ENCODE measurements at places on chromosomes 13 and 19.

DNA sequence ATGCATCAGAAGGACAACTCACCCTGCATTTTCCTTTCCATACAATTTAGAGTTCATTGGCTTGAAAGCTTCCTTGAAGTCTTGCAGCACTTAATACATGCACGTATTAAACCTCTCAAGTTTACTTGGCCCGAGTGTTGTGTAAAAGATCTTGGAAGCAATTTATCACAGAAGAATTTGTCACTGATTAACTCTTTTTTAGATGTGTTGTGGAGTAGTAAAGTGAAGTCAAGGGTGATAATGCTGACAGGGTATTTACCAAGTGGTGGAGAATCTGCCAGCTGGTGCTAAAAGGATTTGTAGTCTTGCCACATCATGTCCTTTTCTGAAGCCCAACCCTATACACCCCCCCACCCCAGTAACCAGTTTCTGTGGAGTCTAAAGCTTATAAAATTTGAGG, 421.0 kb upstream of the MIR17HG start:
- DNase-seq = no peak

- no peak for DNase-seq
Measured at GRCh38 chr13:78485803-78486202, 117.5 kb downstream of the POU4F1 start.

DNA sequence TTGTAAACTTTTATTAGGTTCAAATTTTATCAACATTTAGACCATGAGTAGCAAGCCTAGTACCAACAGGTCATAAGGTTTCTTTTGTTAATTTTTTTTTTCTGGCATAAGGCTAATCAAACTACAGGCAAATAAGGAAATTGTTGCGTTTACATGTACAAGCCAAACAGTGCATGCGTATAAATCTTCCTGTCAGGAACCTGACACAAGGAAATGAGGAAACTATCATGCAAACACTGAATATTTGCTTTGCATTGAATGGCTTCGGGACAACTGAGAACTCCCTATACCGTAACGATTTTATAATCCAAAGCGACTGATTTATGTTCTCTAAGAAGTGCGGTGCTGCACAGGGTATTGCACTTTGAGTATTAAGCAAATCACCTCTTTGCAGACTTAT, 133.0 kb upstream of the TRPC4 start:
- DNase-seq = no peak

DNA sequence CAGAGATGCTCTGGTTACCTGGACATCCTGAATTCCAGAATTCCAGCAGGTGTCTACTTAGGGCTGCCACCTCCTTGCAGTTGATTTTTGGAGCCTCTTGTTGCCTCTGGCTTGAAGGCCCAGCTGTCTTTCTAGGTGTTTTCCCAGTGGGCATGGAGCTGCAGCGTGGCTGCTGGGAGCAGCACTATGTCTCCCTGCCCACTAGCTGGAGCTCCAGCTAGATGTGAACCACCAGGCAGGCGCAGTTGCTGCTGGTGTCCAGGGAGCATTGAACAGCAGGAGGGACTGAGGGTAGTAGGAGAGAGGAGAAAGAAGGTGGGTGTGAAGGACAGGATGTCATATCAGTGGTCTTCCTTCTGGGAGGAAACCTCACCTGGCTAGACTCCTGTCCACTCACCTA, 9.9 kb upstream of the SELENOW start:
- DNase-seq = no peak

DNA sequence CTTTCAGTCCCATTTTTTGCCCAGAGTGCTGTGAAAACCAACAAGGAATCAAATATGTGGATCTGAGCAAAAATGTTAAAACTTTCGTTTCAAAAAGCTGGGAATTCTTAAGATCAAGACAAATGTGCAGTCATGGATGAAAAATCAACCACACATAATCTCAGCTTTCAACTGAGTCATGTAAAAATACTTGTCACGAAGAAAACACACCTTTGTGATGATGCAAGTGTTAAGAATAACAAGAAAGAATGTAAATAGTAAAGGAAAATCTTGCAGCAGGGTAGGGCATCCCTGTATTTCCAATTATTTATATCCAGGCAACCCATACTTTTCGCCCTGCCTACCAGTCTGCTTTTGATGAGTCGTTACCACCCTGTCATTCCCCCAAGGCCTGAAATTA, 27.4 kb upstream of the DCLK1 start:
- DNase-seq = no peak

GRCh38 chr19:3187662-3188511, 2.2 kb downstream of the NCLN start:
- no peak for DNase-seq

DNA sequence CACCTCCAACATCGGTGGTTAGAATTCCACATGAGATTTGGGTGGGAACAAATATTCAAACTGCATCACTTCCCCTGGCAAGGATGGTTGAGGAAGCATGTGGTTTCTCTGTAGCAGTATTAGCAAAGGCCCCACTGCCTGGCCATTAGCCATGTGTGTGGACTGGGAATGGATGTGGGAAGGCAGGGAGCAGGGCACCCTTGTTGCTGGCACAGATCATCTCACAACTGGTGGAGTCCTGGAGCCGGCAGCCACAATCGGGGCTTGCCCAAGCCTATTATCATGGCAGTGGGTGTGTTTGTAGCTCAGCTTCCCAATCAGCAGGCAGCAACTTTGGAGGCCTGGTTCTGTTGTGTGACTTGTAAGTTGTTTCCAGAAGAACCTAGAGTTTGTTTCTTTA, 391.9 kb downstream of the DLEU7 start:
- no peak for DNase-seq

- no peak for DNase-seq
Measured at GRCh38 chr19:38134540-38135149, 89.4 kb downstream of the DPF1 start.

DNA sequence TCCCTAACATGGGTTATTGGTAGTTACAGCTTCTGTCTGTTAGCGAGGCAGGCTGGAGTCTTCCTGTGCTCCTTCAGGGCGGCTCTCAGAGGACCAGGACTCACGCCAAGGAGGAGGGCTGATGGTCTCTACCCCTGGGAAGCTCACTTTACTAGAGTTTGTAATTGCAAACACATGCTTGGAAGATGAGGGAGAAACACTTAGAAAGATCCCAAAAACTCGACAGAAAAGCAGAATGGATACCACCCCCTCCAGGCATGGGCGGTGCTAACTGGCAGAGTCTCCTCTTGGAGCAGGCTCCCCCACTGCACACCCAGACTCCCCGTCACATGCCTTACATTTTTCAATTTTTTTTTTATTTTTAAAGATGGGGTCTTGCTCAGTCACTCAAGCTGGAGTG, 62.0 kb downstream of the PARP4 start:
- DNase-seq = no peak

DNA sequence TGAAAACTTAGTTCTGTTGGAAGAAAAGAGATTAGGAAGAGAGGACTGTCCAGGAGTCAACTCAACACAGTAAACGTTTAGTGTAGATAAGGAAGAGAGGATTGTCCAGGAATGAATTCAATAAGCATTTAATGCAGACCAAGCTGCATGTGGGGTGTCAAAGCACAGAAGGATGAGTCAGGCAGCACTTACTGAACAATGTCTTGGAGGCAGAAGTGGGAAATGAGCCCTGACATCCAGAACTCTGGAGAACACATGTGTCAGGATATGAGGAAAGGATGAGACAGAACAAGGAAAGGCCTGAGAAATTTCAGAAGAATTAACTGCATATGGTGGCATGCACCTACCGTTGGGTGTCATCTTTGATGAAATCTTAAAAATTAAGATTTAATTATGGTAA, 429.2 kb upstream of the HTR2A start:
- no peak for DNase-seq

GRCh38 chr13:110306960-110307766, at the start of the genes COL4A1 and COL4A2:
Gene COL4A1 (minus strand): TSS chr13:110307157. CDS start chr13:110307027, 130 bp downstream.
Gene COL4A2 (plus strand): TSS chr13:110307284. CDS start chr13:110307904, 620 bp downstream.
- DNase-seq = no peak

DNA sequence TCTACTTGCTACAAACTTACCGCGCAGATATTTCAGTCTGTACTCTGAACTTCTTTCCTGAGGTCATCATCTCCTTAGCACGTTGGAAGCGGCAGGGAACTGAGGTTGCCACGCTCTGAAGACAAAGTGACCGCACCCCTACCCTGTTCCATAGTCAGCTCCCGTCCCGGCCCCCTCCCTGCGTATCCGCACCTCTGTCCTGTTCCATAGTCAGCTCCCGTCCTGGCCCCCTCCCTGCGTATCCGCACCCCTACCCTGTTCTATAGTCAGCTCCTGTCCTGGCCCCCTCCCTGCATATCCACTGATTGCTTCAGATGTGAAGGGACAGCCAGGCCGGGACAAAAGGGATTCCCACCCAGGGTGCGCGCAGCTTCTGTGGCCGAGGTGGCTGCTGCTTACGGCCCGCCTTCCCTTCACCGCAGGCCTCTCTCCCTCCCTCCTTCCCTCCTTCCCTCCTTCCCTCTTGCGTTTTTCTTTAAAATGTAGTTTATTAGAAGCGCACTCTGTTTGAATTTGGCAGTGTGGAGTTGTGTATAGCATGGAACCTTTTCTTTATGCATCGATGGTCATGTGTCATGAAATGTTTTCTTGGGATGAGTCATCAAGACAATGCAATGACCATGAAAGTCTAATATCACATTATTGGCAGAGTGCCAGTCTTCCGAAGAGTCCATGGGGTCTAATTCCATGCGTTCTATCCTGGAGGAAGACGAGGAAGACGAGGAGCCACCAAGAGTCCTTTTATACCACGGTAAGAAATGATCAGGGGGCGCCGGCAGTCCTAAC, 21.9 kb upstream of the NDUFS7 start:
- DNase-seq = no peak

DNA sequence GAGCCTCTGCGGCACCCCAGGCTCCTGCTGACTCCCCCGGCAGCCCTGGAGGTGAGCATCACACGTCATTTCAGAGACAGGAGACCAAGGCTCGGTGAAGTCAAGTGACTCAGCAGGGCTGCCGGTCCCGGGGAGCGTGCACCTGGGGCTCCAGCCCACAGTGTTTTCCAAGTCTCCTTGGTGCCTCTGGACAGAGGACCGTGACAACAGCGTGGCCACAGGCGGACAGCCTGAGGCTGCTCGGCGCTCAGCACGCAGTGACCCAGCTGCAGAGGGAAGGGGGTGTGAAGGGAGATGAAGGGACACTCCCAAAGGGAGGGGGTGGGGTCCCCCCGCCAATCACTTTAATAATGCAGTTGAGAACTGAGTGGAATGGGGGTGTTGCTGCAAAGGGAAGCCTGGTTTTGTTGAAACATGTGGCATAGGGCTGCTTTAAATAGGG, 17.5 kb upstream of the ASPDH start:
- DNase-seq = no peak

GRCh38 chr13:26718872-26719271, 41.7 kb downstream of the GPR12 start:
- no peak for DNase-seq

- DNase-seq = no peak
Measured at GRCh38 chr13:37526710-37527473, 71.7 kb downstream of the POSTN start.

GRCh38 chr13:30114571-30115256, 192.6 kb downstream of the KATNAL1 start:
- peak; percentile 24 for DNase-seq

DNA sequence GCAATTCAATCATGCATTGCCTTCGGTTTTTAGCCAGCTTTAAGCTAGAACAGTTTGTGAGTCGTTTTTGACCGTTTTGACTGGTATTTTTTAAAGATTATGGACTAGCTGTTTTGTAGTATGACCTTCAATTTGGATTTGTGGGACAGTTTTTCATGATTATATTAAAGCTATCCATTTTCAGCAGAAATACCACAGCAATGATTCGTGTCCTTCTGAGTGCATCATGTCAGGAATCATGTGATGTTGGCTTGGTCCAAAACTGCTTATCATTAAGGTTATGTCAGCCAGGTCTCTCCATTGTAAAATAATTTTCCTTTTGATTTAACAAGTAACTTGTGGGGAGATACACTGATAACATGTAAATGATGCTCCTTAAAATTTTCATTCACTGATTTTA, 229.0 kb downstream of the POSTN start:
- no peak for DNase-seq

DNA sequence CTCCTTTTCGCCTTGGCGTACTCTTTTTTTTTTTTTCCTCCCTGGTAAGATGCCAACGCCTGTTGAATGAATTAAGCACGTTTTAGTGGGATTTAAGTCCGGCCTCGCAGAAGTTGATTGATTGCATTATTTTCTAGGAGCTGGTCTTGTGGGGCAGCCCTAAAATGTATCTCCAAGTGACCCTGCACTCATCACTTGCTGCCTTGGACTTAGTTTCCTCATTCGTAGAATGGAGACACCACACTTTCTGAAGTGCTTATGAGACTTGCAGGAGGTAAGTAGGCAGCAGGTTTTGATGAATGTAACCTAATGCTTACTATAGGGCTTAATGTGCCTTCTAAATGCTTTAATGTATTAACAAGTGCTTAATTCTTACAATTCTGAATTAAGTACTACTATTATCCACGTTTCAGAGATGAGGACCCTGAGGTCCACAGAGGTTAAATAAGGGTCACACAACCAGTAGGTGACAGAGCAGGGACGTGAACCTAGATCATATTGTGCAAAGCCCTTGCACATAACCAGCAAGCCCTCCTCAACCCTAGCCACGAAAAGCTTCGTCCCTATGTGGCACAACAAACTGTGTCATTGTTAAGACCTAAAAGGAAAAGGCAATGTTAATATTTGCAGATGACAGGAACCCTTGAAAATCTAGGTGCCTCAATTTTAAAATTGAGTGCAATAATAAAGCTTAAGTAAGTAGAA, 514 bp upstream of the ARGLU1 start:
- DNase-seq = no peak

- no peak for DNase-seq
Measured at GRCh38 chr13:113170511-113170910, 12.1 kb downstream of the PROZ start.

- no peak for DNase-seq
Measured at GRCh38 chr13:110484290-110485048, 77.1 kb downstream of the RAB20 start.

GRCh38 chr19:9709305-9709704, 34.4 kb upstream of the ZNF562 start:
- no peak for DNase-seq

DNA sequence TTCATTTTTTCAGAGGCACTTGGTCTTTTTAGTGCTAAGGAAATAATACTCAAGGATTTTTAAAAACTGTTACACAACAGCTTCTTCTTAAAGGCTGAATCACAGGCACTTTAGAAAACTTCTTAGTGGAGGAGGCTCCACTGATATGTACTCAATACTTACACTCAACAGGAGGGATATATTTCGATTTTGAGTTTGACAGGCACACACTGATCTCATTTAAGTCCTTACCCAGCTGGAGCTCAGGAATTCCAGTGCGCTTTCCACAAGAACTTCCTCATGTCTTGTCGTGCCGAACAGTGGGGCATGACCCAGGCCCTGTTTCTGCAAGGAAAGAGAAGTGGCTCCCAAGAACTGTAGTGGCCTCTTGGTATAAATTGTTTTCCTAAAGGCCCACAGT, 103.8 kb downstream of the RGCC start:
- no peak for DNase-seq

GRCh38 chr19:51702825-51703574, 9.9 kb downstream of the SPACA6 start:
- DNase-seq = no peak

DNA sequence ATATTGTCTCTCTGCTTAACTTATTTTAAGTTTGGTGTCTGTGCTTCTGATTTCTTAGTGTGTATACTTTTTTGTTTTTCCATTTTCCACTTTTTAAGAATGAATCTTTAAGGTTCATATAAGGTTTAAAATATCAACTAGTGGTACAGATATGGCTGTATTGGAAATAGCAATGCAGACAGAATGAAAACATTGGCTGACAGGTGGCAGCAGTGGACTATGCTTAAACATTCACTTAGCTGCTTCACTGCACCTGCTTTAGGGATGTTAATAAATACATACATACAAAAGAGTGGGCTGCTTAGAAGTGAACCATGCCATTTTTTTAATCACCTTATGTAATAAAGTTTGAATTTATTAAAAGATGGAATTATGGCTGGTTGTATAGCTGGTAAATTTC, 27.3 kb downstream of the TM9SF2 start:
- DNase-seq = no peak

- DNase-seq = no peak
Measured at GRCh38 chr19:49140951-49141350, 14.2 kb downstream of the HRC start.
